HL-60 (cell line): ENCODE measurements at places on chromosomes 12 and 14.

DNA sequence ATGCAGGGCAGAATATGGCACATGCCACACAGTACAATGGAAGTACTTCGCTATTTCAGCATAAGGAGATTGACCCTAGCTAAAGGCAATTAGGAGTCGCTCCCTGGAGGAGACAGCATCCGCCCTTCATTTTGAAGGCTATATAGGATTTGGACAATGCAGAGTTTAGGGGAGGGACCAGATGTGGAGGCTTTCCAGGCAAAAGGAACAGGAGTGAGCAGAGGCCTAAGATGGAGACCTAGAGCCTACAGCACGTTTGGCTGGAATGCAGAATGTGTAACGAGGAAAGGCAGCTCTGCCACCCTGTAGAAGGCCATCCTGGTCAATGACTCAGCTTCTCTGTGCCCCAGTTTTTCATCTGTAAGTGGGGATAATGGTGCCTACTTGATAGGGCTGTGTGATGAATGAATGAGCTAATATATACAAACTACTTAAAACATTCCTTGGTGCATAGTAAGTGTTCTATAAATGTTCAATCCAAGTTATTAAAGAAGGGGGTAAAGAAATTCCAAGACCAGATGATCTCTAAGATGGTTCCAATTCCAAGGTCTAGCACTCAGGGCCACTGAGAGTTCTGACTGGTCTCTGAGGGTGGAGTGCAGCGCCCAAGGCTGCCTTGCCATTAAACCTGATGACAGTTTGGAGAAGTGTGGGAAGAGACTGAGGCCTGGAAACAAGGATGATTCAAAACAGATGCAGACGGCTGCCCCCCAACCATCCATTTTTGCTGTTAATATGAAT is 54.3 kb upstream of the FRMD6 start:
- DNase-seq: no peak

DNA sequence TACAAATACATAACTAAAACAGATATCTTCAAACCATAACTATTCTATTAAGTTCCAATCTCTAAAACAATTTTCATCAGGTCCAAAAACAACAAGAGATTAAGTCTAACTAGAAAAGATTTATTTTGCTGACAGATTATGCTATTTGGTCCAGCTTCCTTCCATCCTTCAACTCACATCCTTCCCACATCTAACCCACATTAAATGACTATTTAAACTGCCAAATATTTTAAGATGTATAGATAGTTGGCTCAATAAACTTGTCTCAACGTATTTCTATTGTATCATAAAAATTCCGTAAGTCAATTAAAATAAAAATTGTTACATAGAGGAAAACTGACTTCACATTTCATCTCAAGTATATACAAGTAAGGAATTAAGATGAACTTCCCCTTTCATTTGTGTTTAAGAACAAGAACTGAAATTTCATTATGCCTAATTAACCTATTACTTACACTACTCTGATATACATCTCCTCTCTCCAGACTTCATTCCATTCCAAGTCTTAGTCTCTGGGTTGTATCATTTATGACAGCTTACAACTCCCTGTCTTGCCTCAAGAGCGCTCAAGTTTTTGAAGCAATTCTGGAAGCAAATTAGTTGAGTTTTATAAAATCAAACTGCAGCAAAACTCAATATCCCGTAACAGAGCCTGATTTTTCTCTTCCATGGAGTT is 25.4 kb downstream of the PAWR start:
- no peak for DNase-seq

DNA sequence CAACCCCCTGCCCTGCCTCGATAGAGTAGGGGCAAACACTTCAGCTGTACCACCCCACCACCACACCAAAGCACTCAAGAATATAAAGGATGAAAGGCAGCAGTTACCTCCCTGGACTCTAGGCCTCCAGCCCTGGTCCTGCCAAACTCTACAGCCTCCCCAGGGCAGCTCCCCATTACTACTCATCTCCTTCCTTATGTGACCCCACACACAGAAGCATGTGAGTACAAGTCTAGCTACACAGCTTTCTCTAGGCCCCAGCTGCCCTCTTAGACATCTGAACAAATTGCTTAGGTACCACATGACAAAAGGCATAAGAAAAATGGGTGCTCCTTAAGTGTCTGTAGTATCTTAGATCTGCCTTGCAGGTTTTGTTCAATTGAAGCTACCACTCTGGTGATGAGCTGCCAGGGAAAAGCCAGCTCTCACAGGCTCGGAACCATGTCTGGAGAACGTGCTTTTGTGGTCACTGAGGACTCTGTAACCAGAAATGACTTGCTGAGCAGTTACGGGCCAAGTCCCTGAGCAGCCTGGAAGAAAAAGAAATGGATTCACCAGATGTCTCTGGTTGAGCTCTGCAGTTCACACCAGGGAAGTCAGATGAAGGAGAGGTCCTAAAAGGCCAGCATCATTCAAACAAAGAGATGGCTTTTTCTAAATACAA is 32.8 kb downstream of the FMNL3 start:
- no peak for DNase-seq

GRCh38 chr12:128789356-128789929 is 34.3 kb downstream of the SLC15A4 start:
- no peak for DNase-seq

DNA sequence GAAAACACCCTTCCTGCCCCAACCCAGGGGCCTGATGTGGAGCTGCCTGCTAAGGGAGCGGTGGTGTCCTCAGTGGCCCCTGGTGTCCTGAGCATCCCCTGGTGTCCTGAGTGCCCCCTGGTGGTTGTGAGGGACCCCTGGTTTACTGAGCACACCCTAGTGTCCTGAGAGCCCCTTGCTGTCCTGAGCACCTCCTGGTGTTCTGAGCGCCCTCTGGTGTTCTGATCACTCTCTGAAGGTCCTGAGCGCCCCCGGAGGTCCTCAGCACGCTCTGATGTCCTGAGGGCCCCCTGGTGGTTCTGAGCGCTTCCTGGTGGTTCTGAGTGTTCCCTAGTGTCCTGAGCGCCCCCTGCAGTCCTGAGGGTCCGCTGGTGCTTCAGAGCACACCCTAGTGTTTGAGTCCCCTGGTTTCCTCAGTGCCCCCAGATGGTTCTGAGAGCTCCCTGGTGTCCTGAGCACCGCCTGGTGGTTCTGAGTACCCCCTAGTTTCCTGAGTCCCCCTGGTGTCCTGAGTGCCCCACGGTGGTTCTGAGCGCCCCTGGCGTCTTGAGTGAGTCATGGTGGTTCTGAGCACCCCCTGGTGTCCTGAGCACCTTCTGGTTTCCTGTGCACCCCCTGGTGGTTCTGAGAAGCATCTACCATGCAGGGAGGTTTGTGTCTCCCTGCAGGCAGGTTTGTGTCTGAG is 1004.2 kb downstream of the TMEM121 start:
- DNase-seq: no peak
